ENCODE measurements at places on chromosomes 16 and 17. TPM values are rescaled to one million over a fixed set of nuclear protein-coding genes. Genes with fewer than 3 reads are reported as not detected.
A peak's percentile ranks its signal among the peaks of the same experiment; 100 is the strongest.

GRCh38 chr16:20329392-20330138 lies 2.3 kb upstream of the GP2 start:
- DNase-seq: no peak

DNA sequence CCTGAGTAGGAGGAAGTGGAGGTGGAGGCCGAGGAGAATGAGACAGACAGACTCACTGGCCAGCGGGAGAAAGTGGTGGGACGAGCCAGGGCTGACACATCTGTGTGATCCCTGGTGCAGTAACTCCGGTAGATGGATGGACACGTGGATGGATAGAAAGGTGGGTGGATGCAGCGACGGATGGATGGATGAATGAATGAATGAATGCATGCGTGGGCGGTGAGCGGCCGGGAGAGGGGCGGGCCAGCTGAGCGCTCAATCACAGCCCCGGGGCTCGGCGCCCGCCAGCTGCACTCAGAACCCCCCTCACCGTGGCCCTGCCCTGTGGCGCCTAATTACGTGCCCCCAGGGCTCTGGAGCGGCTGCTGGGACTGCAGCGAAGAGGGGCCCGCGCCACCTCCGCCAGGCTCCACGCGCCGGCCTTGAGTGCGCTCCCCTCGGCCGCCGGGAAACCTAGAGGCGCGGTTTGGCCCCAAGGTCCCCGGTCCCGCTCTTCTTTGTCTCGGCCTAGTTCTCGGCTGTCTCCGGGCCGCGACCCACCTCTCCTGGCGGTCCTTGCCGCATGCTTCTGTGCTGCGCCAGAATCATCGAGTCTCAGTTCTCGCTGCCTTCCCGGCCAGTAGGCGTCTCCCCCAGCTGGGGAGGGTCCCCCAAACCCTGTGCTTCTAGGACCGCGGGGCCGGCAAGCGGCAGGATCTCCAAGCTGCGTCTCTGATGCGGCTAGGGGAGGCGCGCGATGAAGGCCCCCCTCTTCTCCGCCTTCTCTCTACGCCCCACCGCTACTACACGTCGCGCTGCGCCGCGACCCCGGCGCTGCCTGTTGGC lies 41.0 kb downstream of the RAI1 start:
- DNase-seq: no peak

DNA sequence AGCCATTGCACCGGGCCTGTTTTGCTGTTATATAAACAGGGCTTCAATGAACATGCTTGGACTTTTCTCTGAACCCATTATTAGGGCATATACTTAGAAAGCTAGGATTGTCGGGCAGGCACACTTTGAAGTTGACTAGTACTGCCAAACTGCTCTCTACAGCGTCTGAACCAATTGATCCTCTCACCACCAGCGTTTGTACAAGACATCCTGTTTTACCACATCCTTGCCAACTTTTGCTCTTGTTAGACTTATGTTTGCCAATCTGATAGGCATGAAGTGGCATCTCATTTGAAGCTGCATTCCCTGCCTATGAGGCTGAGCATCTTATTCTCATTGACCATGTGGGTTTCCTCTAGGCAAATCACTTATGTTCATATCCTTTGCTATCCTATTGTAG lies 7.4 kb upstream of the PPP1R9B start:
- no peak for DNase-seq

DNA sequence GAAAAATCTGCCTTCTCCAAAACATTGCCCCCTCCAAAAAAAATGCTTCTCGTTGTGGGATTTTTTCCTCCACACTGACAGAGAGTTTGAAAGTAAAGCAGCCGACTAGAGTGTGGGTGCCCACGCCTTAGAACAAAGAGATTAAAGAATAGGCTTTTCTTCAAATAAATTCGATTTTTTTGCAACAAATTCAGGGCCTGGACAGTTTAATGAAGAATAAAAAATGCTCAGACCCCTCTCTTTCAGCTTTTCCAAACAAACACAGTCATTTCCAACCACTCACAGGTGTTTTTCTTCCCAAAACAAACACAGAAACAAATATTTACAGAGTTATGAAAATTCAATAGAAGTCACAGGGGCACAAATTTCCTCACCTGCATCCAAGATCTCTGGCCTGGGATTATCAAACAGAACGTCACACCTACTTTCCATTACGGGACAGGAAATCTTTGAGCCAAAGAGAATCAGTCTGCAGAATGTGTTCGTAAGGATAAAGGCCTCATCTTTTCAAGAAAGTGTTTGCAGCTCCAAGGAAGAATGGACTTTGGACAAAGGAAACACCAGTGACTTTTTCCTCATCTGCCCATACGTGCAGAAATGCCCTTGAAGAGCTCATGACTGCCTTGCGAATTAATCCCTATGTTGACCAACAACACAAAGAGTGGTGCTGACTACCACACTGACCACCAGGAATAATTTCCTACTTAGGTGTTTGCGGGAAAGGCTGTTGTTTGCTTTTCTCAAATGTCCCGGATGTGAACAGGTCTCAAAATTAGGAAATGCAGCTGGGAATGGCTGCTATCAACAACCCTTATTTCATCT lies 31.3 kb upstream of the TOX3 start:
- no peak for DNase-seq

- DNase-seq: peak; percentile 2
Measured at GRCh38 chr17:73401911-73402310, 90.1 kb upstream of the CDC42EP4 start.

The AATK gene
- total RNA-seq: 0.18 TPM

DNA sequence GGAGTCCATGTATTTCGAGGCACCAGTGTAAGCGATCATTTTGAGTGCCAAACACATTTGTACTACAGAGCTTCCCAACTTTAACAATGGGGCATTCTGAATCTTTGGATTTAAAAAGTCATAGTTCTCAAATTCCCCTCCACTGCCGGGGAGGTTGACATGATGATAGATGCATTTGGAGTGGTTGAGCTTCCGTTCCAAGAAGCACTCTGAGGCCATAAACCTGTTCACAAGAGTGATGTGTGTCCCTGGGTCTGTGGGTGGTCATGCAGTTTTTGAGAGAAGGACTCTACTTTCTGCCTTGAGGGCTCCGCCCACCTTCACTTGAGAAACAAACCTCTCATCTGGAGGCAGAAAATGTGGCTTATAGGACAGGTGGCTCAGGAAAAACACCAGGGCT lies 43.7 kb downstream of the IRX5 start:
- DNase-seq: no peak

- peak; percentile 16 for DNase-seq
Measured at GRCh38 chr17:75313941-75314551, 24.8 kb upstream of the SLC25A19 start.

DNA sequence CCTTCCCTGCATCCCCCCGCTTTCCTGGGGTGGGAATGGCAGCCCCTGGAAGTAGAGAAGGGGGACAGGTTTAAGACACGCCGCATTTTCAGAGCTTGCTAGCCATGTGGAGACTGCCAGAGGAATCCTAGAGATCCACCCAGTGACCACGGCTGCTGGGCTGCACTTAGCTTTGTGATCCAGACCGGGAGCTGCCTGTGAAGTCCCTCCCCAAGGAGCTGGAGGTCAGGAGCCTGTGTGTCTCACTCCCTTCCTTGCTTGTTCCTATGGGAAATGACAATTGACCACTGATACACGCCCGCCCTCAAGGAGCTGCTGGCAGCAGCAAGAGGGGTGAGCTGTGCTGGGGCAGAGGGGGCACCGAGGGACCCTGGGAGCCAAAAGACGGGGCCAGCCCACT lies 73.7 kb downstream of the SREBF1 start:
- no peak for DNase-seq

DNA sequence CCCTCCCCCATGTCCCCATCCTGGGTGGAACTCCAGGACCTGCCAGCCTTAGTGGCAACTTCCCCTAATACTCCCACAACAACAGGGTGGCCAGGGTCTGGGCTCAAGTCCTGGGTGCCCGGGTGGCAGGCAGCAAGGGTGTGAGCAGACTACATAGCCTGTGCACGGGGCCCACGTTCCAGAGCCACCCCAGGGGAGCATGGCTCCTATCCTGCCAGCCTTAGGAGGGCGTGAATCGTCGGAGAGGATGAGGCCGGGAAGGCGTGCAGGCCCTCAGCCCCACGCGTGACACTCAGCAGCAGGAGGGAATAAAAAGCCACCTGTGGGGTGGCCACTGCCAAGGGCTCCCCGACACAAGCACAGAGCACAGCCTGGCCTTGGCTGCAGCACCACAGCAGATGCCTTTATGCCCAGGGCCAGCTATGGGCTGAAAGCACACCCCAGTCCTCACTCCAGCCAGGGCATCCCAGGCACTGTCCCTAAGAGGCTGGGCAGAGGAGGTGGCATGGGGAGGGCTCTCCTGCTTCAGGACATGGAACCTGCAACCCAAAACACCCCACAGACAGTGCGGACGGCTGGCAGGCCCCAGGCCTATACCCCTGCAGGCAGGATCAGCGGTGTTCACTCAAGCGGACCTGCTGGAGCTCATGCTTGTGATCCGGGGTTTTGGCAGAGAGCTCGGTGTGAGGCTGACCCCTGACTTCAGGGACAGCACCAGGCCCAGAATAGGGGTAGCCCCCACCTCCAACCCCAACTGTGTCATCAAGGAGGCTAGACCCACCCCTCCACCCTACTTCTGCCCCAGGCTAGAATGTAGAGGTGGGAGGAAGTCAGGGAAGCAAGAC lies 2.7 kb downstream of the BCAR1 start:
- DNase-seq: no peak

The SLC12A3 gene
- not detected for total RNA-seq

GRCh38 chr17:38693700-38694329 lies 11.3 kb upstream of the MLLT6 start:
- peak; percentile 95 for DNase-seq

The RNF40 gene
- 89.4 TPM for total RNA-seq

GRCh38 chr16:55391760-55392375 lies 67.9 kb downstream of the IRX6 start:
- no peak for DNase-seq

DNA sequence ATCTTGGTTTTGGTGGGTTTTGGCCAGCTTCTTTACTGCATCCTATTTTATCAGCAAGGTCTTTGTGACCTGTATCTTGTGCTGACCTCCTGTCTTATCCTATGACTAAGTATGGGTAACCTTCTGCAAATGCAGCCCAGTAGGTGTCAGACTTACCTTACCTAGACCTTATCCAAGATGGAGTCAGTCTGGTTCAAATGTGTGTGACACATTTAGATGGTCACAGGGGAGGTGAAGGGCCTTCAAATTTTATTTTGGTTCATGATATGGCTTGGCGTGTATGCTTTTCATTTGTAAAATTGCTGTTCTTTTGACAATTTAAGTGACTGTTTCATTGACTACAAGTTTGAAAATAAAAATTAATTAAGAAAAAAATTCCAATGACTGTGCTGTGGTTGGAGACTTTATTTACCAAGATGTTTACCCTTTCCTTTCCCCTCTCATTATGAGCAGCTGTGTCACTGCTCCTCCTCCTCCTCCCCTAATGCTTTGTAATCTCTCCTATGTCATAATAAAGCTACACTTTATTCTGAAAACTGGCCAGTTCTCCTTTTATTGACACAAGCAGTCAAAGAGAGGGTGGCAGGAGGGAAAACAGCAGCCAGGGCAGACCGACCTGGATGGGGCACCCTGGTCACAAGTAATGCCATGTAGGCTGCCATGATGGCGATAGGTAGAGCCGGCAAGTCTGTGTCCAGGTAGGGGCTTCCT lies 49.4 kb downstream of the TNFRSF13B start:
- no peak for DNase-seq

Measured in fibroblast of the aortic adventitia (primary cell).